ENCODE measurements at places on chromosomes 11 and 22.

DNA sequence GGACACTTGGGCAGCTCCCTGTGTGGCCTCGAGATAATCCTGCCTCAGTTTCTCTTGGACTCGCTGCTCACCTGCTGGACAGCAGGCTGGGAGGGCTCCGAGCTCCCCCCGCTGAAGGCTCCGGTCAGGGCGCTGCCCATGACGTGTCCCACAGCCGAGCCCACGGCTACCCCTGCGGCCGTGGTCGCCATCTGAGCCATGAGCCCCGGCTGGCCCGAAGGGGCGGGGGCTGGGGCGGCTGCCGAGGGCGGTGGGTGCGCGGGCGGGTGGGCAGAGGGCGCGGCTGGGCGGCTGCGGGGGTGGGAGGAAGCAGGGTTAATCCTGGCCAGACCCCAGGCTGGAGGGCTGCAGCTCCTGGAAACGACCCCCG is 484 bp downstream of the CHCHD10 start:
- no peak for DNase-seq

- no peak for DNase-seq
These were observed 16.8 kb downstream of the SDHD start for GRCh38 chr11:112103446-112103845.

- no peak for DNase-seq
These were observed 98.8 kb downstream of the BCR start for GRCh38 chr22:23278883-23279675.

DNA sequence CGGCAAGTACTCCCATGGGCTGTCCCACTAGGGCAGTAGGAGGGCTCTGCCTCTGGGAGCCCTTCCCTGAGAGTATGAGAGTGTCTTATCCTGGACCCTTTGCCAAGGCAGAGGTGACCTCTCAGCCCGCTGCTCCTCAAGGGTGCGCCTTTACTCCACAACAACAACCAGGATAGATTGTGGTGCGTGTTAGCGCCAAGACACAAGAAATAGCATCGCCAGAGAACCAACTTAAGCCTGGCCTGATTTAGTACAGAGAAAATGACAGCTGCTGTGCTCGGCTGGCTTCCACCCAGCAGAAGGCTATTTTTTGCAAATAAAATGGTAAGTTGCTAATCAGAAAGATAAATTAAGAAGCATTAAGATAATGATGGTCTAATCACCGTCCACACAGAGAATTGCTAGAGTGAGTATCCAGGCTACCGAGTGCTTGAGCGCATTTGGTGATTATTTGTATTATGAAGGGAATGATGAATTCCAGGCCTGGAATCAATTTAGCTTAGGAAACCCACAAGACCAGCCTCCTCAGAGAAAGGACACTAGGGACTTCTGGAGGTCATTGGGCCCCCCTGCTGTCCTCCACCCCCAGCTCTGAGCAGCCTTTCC is 119.8 kb downstream of the PKNOX2 start:
- no peak for DNase-seq

DNA sequence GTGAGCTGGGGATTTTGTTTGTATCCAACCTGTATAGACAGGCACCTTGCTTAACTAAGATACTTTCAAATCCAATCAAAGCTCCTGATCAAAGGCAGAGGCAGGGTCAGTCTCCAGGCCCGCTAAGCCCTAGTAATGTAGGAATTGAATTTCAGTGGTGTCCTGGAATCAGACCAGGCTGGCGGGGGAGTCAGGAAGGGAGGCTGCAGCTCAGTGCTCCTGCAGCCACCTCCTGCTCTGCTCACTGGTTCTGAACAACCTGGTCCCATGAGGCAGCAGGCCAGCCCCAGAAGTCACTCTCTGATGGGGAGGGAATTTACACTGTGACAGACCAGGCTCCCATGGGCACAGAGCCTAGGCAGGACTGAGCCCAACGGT is 38.5 kb upstream of the GALNT18 start:
- DNase-seq, result no peak
